Myocyte (in vitro differentiated cells): ENCODE measurements at places on chromosomes 1 and 21.

DNA sequence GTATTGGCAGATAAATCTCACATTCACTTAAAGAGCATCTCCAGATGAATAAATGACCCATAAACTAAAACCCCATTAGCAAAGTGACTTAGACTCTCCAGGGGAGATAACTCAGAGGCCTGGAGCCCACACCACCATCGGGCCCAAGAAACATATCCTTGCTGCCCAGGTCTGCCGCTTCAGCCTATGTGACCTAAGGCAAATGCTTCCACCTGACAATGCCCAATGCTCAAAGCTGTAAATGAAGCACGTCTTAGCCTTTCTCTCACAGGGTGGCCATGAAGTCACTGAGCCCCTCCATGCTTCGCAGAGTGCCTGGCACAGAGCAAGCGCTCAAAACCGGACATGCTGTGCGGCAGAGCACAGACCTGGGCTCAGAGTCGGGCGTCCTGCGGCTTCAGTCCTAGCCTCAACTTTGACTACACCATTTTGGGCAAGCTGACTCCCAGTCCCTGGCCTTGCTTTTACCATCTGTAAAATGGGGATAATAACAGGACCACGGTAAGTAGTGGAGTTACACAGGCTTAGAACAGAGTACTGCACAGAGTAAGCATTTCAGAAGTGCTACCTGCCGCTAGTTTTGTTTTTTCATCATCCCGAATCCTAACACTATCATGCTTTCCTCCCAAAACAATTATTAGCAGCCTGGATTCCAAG, 23.7 kb downstream of the NOL9 start:
- DNase-seq: no peak

DNA sequence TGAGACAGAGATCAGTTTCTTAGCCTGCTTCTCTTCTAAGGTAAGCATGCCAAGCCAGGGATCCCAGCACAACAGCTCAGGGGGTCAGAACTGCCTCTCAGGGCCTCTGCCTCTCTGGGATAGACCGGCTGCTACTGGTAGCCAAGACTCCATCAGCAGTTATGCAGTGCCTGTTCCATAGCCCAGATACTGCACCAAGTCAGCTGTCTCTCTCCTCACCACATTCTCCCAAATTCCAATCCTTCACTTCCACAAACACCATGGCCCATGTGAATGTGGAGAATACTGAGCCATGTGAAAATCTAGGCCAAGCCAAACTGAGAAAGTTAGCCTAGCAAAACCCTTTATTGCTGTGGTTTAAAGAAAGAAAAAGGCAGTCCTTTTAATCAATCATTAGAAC, 37.5 kb downstream of the CDC42BPA start:
- peak; percentile 30 for DNase-seq

DNA sequence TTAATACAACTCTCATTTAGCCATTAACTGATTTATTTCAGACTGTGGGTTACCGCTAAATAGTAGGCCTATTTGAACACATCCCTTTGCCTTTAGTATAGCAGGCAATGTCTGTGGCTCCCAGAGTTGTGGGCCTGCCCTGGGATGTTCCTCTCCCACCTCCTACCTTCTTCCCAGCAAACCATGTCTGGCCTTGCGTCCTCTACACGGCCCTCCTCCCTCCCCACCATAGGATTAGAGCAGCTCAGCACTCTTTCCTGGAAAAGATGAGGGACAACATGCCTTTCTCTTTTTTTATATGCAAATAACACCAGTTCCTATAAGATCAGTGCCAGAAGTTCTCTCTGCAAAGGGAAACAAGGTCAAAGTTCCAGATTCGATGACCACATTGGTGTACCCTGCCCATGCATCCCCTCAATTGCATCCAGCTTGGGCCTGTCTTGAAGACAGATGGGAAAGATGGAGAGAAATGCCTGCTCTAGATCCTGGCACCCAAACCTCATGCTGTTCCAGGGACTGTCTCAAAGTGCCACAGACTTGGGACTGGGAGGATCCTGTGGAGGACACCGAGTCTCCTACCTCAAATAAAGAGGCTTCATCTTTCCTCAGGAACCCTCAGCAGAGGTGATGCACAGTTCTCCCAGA, 57.2 kb downstream of the CD46 start:
- DNase-seq: no peak

DNA sequence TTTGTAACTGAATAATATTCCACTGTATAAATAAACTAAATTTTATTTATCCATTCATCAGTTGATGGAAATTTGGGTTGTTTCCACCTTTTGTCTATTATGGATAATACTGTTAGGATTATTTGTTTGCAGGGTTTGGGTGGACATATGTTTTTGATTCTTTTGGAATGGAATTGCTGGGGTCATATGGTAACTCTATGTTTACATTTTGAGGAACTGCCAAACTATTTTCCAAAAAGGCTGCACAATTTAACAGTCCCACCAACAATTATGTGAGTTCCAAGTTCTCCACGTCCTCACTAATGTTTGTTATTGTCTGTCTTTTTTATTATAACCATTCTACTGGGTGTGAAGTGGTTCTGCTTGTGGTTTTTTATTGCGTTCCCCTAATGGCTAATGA, 4.3 kb upstream of the SERBP1 start:
- DNase-seq: no peak

GRCh38 chr1:118785246-118785645, 202.9 kb downstream of the TBX15 start:
- peak; percentile 39 for DNase-seq

DNA sequence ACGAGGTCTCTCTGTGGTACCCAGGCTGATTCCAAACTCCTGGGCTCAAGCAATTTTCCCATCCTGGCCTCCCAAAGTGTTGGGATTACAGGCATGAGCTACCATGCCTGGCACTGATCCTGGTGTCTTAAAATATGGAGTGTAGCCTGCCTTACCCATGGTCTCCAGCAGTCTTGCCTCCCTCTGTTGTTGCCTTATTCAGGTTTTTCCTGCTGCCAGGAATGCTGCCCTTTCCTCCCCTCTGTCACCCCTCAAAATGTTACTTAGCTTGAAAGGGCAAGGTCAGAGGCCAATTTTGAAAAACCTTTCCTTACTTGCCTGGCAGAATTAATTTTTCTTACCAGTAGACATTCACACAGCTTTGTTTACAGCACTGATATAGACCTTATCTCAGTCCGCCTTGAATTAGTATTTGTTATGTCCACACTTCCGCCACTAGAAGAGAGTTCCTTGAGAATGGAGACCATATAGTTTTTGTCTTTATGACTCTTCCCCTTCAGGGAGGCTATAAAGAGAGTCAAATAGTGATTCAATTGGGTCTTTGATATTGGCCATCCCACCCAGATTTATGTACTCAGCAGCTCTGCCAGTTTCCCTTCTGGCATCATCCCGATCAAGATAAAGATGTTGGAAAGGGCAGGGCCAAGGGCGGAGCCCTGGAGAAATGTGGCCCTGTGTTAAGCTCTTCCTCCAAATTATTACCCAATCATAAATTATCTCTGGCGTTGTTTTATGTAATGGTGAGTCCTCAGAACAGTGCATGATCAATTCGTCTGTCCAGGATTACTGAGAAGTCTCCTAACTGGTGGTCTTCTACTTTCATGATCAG, 38.8 kb downstream of the C1orf21 start:
- no peak for DNase-seq

DNA sequence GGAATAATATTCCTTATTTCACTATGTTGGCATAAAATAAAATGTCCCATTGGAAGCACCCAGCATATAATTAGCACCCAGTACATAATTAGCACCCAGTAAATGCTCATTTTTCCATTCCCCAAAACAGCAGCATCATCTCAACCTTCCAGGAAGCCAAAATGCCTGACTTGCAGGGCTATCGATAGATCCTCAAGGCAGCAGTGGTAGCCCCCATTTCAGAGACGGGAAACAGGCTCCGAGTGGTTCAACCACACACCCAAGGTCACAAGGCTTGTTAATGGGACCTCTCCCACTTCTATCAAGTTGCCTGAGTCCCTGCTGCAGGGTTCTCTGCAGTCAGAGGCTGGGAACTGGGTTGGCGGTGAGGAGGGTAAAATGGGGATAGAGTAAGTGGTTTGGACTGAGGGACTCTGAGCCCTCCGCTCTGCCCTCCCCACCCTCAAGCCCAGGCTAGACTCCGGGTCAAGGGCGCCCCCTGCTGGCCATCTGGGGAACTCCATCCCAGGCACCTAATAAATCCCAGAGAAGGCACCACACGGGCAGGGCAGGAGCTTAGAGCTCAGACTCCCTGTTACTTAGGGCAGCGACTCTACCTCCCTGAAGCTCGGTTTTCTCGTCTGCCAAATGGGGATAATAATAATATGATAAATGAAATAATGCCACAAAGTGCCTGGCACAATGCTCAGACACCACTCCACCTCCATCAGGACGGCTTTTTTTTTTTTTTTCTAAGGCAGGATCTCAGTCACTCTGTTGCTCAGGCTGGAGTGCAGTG, 21.9 kb upstream of the LAPTM5 start:
- DNase-seq: peak; percentile 75

DNA sequence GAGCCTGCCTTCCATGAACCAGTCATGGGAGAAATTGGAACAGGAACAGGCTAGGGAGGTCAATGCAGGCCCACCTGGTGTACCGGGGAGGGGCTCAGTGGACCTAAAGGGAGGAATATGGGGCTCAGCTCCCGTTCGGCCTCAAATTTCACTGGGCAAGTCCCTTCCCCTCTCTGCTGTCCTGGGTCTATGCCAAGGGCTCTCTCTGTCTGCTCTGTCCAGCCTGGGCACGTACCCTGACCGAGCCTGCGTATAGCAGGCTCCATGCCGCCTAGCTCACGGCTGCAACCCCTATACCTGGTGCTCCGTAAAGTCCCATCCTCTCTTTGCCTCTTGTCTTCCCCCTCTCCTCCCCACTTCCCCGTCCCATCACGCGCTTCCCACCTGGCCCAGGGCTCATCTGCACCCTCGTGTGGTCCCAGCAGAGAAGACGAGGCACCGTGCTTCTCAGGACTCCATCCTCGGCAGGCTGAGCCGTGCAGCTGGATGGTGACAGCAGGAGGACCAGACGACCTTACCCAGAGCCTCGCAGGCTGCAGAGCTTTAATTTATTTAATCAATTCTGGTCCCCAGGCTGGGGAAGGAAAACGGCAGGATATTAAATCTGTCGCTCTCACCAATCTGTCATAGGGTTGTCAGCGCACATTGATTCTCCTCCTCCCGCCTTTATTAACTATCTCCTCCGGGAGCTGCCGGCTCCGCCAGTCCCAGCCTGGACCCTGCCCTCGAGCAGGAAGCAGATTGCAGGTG, 25.0 kb upstream of the DISP3 start:
- no peak for DNase-seq

- DNase-seq: no peak
Measured at GRCh38 chr1:80349218-80349617, 1342.7 kb upstream of the ADGRL4 start.

DNA sequence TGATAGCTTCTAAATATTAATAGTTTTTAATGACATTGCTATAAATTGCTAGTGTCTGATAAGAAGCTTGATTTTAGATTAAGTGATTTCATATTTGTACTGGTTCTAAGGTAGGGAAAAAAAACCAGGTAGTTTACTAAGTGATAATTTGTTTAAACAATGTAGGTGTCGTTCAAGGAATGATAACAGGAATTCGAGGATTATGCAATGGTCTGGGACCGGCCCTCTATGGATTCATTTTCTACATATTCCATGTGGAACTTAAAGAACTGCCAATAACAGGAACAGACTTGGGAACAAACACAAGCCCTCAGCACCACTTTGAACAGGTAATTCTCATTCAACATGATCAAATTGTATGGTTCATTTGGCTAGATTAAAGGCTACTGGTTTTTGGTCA, 52.4 kb downstream of the SASS6 start:
- DNase-seq: no peak

GRCh38 chr1:159737238-159737916, 23.0 kb upstream of the CRP start:
- DNase-seq: no peak

GRCh38 chr21:35993875-35994490, 66.3 kb downstream of the SETD4 start:
- no peak for DNase-seq

DNA sequence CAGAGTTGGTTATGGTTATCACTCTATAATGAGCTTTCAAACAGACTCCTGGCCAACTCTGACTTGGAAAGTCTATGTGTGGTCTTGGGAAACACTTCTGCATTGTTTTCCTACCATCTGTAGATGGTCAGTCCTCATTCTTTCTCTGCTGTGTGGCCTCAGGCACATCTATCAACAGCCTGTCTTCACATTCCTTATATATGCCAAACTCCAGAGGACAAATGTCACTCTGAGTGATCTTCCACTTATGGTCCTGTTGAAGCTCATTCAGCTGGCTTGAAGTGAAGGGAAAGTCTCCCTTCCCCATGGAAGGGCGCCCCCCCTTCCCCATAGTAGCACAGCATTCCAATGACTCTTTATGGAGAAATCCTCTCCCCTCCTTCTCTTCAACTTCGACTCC, 58.7 kb downstream of the VANGL2 start:
- no peak for DNase-seq

DNA sequence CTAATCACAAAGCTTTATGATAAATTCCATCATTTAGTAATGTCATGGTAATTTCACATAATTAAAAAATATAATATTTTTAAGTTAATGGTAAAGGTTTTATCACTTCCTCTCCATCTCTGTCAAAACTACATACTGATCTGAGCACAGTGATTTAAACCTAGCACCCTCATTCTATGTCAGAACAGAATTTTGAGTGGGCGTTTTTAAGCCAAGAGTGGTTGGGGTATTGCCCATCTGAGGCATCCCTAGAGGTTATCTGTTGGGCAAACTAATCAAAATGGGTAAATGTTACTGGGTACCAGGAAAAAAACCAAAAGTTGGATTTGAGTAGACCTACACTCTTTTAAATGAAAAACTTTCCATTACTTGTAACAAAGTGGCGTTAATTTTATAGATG, 100.7 kb upstream of the GFI1 start:
- no peak for DNase-seq

DNA sequence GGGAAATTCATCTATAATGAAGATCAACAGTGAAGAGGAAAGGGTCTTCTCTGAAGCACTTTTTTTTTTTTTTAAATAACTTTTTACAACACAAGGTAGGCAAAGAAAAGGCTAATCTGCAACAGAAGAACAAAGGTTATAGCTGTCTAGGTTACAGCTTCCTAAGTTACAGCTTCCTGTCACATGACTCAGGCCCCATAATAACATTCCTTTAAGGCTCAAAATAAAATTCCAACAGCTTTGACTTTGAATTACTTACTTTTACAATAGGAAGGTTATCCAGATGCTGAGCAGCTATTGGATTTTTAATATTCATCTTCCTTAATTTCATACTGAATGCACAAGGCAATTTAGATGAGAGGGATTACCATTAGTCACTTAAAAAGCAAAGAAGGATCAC, 40.4 kb upstream of the TMEM61 start:
- no peak for DNase-seq
